ENCODE measurements at places on chromosomes 2 and 18.

- no peak for DNase-seq
Measured at GRCh38 chr2:229952256-229952835, 30.0 kb downstream of the FBXO36 start.

GRCh38 chr2:146777181-146777580 lies 1067.6 kb upstream of the ACVR2A start:
- DNase-seq, result no peak

DNA sequence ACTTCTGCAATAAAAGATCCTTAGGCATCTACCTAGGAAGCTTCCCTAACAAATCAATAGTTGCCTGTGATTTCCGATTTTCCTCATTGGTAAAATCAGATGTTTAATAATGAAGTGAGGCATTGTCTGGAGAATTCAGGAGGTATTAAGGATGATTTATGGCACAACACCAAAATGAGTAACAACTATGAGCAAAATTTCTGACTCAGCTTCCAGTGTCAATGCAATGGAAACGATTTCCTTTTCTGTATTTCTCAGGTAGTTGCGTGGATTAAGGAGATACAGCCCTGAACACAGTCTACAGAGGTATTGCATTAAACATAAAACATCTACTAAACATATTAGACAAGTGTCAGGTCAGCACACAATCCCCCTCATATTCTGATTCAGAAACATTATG lies 99.5 kb downstream of the EPB41L3 start:
- DNase-seq, result no peak

GRCh38 chr2:48449073-48449840 lies 80.7 kb upstream of the STON1 start:
- no peak for DNase-seq

DNA sequence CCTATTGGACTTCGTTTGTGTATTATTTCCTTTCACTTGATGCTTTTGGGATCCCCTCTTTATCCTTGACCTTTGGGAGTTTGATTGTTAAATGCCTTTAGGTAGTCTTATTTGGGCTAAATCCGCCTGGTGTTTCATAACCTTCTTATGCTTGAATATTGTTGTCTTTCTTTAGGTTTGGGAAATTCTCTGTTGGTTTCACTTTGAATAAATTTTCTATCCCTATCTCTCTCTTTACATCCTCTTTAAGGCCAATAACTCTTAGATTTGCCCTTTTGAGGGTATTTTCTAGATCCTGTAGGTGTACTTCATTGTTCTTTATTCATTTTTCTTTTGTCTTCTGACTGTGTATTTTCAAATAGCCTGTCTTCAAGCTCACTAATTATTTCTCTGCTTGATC lies 354.7 kb downstream of the PARD3B start:
- no peak for DNase-seq

DNA sequence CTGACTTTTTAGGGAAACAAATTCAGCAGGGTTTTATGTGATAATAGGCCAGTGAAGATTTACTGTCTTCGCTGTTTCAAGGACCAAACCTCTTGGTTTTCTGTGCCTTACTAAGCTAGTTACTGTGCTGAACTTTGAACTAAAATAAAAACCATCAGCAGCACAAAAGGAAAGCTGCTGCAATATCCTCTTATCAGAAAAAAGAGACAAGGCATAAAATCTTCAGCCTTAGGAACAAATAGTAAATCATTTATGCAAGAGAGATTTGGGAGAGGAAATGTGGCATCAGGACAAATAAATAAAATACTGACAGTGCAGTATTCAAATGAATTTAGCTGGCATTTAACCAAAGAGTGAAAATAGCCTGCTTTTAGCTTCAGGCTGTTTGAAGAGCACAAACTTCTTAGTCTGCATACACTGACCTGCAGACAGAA lies 64.1 kb upstream of the EHBP1 start:
- DNase-seq, result no peak

All from NCI-H524 treated with DMSO at 0.1 percent for 48 hours (cell line).